Epithelial cell of esophagus (primary cell): ENCODE measurements at places on chromosomes 12 and 14.

- no peak for DNase-seq
These were observed 85.7 kb downstream of the ITPK1 start for GRCh38 chr14:93029911-93030508.

DNA sequence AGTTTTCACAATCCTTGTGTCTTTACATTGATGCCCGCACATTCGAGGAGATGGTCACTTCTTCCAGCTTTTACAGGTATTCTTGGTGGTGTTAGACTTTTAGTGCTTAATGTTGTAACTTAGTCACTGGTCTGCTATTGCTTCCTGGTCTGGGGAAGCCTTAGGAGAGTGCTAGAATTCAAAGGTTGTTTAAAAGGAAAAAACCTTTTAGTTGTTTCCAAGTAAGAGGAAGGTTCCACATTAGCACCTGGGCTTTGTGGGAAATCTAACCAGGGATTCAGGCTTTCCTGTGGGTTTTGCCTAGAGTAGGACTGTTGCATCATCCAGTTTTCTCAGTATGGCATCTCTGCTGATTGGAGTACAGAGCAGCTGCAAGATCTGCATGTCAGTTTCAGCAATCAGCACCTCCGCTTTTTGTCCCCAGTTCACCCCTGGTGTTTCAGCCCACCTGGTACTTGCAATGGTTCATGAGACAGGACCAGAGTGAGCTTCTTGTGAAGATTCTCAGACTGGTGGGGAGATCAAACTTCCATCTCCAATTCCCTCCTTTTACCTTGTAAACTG lies 44.0 kb upstream of the PLBD1 start:
- DNase-seq = no peak

DNA sequence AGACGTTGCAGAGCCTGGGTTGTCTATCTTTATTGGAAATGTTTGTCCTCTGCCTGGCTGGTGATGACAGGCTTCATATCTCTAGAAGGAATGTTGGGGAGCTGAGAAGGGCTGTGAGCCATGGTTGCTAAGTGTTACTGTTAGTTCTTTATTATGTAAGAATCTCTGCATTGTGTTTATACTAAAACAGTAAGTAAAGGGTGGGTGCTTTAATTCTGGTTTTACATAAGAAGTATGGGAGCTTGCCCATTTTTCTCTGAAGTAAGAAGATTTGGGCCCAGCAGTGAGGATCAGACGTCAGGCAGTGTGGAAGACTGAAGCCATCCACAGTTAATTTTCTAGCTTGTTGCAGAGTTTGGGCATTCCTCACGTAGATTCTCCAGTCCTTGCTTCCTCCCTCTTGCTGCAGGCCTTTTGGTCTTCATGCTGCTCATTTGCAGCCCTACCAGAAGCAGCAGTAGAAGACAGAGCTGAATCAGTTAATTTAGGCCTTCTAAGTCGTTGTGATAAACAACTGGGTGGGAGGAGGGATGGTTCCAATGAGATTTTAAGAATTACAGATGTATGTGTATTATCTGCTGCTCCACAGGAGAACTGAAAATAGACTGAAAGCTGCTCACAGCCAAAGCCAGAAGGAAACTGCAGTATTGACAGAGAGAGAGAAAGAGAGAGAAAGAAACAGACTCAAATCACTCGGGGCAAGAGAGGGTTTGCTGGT lies 21.4 kb downstream of the WNT5B start:
- DNase-seq = no peak

DNA sequence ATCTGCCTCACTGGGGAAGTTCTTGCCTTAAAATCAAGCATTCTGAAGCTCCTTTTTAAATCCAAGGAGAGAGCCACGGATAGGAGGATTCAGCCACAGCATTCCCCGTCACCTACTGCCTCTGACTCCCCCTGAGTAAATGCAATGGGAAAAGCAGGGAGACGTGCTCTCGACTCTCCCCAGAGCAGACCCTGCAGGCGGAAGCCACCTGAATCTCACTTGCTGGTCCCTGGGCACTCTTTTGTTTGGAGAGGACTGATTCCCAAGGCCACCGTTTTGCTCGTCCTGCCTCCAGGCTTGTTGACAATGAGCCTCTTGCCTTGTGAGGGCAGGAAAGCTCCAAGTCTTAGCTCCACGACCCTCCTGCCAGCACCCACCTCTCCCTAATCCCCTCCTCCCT lies 204.5 kb downstream of the SLC15A4 start:
- no peak for DNase-seq

GRCh38 chr12:64893961-64894360 lies 69.5 kb downstream of the TBC1D30 start:
- peak; percentile 78 for DNase-seq

GRCh38 chr12:57519796-57520052 lies 590 bp downstream of the DDIT3 start:
- peak; percentile 24 for DNase-seq

- no peak for DNase-seq
These were observed 81.3 kb upstream of the NRXN3 start for GRCh38 chr14:78088916-78089315.

DNA sequence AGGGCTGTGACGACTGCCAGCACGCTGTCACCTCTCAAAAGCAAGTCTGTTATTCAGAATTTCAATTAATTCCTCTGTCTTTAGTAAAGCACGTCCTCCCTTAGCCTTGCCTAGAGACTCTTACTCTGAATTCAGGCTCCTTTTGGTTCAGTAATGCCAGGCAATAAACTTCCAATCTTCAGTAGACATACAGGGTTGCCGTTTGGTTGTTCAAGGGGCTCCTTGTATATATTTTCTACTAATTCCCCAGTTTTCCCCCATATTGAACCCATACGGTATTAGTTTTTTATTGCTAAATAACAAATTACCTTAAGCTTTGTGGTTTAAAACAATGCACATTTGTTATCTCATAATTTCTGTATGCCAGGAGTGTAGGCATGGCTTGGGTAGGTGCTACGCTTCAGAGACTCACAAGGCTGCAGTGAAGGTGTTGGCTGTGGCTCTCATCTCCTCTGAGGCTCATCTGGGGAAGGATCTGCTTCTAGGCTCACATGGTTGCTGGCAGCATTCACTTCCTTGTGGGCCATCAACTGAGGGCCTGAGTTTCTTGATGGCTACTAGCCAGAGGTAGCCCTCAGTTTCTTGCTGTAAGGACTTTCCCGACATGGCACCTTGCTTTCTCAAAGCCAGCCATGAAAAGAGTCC lies 7.3 kb upstream of the CLECL1 start:
- no peak for DNase-seq

DNA sequence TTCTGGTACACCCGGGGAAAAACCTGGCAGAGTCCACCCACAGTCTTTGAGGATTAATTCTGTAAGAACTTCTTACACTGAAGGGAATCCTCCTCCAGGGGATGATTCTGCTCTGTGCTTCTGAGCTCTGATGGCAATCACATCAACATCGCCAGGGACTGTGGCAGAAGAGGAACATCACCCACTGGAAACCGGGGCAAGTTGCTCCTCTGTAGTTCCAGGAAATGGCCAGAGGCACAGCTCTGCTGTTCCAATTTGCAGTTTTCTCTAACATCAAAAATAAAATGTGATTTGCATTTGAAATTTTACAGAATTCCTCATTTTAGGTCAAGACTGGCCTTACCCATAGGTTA lies 207.6 kb downstream of the DAD1 start:
- no peak for DNase-seq

DNA sequence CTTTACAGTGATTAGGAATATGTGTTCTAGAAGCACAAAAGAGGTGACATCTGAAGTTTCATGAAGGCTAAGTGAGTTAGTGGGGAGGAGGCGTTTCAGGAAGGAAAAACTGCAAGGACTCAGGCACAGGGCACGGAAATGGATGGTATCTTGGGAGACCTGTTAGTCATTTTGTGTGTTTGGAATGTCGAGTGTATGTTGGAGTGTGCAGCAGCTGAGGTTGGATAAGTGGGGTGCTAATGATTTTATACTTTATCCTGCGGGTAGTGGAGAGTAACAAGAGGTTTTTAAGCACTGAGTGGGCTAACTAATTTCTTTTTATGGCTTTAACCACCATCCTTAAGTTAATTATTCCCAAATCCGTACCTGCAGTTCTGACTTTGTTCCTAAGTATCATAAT lies 571.5 kb upstream of the FBXO33 start:
- DNase-seq = no peak

DNA sequence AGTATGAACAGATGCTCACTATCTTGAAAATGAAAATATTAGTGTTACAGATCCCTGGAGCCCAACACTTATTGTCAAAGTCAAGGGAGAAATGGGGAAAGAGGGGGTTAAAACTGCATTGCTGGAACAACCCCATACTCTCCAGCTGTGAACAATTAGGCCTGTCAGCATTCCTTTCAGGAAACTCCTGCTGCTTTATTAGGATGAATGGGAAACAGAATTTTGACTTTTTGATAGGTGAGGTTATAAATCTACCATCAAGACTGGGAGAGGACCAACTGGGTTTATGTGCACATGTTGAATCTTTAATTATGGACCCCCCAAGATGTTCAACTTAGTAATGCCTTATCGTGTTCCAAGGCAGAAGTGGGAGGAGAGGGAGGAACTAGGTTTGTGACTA lies 85.0 kb downstream of the TMTC1 start:
- DNase-seq = no peak

GRCh38 chr14:94770251-94770749 lies 387 bp upstream of the GSC start:
- peak; percentile 24 for DNase-seq

- DNase-seq = peak; percentile 65
These were observed 1.4 kb upstream of the HSP90AA1 start for GRCh38 chr14:102088012-102088792.

GRCh38 chr12:56333197-56333678 lies 562 bp downstream of the PAN2 start:
- DNase-seq = peak; percentile 70

DNA sequence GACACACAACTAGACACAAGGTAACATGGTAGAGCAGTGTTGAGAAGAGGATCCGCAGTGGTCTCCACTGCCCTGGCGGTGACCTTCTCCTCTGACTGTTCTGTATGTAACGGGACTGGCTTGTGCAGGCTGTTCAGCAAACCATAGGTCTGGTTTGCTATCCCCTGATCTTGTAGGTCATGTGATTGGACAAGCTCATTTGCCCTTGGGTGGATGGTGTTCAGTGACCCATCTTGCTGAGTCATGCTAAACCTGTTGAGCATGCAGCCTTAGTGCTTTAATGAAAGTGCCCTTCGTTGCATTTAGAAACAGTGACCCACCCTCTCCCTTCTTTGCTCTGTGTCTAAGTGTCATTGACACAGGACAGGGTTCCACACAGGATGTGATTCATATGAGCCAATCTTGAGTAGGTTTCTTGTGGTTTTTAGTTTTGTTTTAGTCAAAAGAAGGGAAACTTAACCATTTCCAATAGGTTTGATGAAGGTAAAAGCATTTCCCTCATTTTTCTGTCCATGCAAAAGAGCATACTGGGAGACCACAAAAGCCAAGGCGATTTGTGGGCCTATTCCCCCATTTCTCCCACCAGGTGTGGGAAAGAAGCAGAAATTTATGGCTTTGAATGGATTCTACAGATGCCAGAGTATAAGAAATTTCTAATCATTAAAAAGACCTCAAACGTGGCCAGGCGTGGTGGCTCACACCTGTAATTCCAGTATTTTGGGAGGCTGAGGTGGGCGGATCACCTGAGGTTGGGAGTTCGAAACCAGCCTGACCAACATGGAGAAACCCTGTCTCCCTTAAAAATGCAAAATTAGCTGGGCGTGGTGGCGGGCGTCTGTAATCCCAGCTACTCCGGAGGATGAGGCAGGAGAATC lies 32.6 kb upstream of the HIF1A start:
- DNase-seq = peak; percentile 88

GRCh38 chr14:82113710-82114109 lies 580.1 kb upstream of the SEL1L start:
- no peak for DNase-seq

DNA sequence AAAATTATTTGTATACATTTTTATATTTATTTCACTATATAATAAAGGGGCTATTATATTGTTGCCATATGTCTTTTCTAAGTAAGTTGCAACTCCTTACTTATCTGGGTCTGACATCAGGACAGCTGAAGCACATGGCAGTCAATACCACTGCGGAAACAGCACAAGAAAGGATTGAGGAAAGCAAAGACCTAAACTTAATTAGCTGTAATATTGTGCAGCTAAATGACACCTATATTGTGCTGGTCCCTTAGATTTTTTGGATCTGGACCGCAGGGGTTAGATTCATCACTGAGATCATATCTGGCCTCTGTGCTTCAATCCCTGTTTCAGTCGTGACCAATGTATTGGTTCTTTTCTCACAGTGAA lies 359.6 kb upstream of the DIO2 start:
- no peak for DNase-seq

DNA sequence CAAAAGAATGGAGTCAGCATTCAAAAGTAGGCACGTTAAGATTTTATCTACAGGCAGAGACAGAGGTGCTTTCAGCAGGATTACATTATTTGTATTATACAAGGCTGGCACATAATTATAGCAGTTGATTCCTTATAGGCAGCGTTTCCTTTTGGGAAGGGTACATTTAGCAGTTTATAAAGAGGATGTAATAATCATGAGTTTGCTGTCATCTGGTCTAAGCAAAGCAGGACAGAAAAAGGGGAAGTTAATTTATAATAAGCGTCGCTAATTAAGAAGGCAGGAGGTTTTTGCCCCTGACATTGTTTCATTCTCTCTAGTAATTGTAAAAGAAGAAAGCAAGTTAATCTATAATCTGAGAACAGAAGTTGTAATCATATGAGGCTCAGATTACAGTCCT lies 259.9 kb upstream of the MDGA2 start:
- DNase-seq = no peak

GRCh38 chr12:103965255-103965589 lies 450 bp upstream of the TDG start:
- DNase-seq = no peak

GRCh38 chr12:123232472-123232806 lies 502 bp downstream of the MPHOSPH9 start:
- DNase-seq = no peak

- no peak for DNase-seq
These were observed 162.9 kb downstream of the ADGRD1 start for GRCh38 chr12:131116468-131117117.

GRCh38 chr12:90954921-90955320 lies at the start of gene CCER1:
Gene CCER1 (minus strand): TSS chr12:90955176. CDS start chr12:90954742, 434 bp downstream.
- no peak for DNase-seq

DNA sequence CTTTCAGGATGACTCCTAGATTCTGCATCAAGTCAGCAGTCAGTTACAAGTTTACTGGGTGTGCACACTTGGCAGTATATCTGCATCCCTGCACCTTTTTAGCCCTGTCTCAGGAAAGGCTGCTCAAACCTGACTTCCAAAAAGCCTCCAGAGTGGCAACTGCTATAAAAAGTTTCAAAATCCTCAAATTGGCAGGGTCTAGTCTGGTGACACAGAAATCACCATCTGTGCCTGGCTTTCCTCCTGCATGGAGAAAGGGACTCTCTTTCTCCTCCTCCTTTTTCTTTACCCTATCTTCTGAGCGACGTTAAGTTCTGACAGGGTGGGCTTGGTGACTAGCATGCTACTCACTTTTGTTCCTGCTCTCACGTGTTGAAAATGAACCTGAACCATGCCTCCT lies 679.5 kb downstream of the C12orf50 start:
- no peak for DNase-seq

DNA sequence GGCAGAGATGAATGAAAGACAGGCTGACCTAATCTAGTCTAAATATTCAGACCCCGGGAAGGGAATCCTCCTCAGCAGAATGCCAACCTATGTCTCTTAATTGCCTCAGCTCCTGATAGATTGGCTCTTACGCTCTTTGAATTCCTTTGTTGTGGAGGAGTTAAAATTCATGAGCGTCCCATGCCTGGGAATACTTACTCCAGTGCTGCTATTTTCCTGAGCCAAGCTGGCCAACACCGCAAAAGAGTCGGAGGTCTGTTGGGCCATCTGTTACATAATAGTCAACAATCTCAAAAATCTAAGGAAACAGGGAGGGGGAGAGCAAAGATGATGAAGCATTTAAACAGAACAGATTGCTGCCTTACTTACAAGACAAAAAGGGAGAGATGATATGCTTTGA lies 182.8 kb downstream of the ASCL1 start:
- no peak for DNase-seq

GRCh38 chr12:76611533-76611932 lies 52.0 kb upstream of the OSBPL8 start:
- peak; percentile 99 for DNase-seq
